ENCODE measurements at places on chromosomes 2 and 18.

GRCh38 chr2:236687296-236687965 lies 117.8 kb downstream of the ACKR3 start:
- no peak for DNase-seq

DNA sequence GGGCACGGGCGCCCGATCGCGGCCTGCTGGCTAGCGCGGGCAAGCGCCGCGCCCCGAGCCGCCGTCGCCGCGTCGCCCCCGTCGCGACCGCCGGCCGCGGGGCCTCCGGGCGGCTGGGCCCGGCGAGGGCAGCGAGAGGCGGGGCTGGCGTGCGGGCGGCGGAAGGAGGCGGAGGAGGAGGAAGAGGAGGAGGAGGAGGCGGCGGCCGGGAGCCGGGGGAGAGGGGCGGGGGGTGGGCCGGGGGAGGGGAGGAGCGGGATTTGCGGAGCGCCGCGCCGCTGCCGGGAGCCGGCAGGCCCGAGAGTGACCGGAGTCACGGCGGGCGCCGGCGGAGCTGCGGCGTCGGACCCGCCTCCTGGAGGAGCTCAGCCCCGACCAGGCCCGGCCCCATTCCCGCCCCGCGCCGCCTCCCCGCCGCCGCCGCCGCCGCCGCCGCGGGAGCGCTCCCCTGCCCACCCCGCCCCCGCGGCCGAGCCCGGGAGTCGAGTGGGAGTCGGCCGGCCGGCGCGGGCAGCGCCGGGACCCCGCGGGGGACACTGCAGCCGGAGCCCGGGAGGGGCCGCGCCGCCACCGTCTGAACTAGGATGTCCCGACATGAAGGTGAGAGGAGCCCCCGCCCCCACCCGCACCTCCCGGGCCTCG lies at the start of gene KCMF1:
Gene KCMF1 (plus strand): TSS at position 294 of the 642 bp plus-strand sequence. CDS start 291 bp downstream, at position 585.
- DNase-seq = no peak

GRCh38 chr2:159968279-159968900 lies 94.0 kb downstream of the PLA2R1 start:
- no peak for DNase-seq

DNA sequence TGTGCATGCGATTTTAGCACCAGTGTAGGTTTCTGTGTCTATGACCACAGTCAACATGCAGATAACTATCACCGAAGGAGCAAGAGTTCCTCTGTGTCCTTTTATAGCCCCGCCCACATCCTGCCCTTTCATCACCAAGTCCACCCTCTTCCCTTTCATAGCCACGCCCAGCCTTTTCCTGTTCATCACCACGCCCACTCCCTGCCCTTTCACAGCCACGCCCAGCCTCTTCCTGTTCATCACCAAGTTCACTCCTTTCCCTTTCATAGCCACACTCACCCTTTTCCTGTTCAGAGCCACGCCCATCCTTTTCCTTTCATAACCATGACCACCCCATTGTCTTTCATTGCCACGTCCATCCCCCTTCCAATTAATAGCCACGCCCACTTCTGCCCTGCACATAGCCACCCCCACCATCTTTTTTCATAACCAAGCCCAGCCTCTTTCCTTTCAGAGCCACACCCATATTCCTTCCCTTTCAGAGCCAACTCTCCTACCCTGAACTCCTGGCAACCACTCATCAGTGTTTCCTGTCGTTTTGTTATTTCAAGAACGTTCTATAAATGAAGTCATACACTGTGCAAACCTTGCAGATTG lies 273.9 kb downstream of the MYT1L start:
- DNase-seq = no peak

DNA sequence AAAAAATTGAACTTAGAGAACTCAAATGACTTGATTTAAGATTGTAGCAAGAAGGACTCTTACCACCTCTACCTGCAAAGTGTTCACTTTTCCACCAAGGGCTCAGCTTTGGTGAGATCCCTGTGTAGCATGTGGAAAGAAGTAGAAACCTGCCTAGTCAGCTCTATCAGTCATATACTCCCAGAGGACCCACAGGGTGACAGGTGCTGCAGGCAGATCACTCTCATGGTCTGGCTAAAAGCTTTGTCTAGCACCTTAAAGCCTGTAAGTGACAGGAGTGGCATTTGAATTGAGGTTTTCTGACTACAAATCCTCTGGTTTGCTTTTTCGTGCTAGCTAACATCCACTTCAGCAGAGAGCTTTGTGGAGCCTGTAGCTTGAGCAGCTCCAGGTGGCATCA lies 18.7 kb upstream of the NEMP2 start:
- no peak for DNase-seq

DNA sequence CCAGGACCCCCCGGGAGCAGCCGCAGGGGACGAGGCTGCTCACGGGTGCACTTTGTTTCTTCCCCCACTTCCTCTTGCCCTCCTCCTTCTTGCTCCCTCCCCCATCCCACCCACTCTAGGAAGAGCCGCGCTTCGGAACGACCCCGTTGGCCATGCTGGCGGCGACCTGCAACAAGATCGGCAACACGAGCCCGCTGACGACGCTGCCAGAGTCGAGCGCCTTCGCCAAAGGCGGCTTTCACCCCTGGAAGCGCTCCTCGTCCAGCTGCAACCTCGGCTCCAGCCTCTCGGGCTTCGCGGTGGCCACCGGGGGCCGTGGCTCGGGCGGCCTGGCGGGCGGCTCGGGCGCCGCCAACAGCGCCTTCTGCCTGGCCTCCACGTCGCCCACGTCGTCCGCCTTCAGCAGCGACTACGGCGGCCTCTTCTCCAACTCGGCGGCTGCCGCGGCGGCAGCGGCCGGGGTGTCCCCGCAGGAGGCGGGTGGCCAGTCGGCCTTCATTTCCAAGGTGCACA lies 1.3 kb downstream of the SP9 start:
- no peak for DNase-seq

DNA sequence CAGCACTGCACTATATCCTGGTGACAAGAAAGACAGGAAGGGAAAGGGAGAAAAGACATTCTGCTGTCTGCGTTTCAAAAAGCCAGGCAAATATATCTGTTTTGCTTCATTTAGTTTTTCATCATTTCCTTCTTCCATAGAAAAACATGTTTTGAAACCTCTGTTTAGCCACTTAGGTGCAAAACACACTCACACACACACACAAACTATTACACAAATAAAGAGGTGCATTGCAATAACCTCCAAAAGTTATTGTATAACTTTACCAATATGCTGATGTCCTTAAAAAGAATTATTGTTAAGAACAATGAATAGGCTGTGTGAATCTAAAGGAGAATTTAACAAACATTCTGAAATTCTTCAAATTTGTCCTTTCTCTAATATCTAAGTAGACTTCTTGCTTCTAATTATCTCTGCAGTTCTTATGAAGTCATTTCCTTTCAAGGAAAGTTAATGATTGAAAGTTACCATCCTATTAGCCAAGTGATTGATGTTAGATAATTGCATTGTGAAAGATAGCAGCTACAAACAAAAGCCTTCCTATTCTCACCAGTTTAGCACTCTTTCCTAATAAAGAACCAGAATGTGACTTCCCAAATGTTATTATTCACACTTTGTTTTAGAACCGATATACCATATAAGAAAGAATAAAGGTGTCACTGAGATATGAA lies 516.7 kb downstream of the KCNJ3 start:
- no peak for DNase-seq

DNA sequence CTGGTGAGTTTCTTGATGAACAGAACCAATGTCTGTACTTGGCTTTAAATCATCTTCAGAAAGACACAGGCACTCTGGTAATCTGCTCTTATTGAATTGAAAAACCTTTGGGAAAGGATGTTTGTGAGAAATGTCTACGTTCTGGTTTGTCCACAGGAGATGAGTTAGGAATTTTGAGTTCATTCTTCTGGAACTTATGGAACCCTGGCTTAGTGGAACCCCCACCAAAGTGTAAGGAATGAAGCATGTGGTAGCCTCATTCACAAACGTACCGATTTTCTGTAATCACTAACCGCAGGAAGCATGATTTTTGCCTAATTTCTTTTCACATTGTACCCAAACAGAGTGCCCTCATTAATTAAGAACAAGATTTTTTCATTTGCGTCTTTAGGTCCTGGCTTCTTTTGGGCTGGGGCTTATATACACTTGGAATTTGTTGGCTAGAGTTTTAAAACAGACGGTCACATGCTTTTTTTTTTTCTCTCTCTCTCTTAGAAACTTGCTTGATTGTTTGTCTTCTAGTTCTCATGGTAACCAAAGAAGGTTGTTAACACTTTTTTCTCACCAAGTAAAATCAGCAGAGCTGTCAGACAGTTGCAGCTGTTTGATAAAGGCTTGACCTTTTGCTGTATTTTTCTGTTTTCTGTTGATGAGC lies 314.1 kb upstream of the THUMPD2 start:
- DNase-seq = no peak

GRCh38 chr2:227719641-227720040 lies 1.8 kb upstream of the SLC19A3 start:
- no peak for DNase-seq

DNA sequence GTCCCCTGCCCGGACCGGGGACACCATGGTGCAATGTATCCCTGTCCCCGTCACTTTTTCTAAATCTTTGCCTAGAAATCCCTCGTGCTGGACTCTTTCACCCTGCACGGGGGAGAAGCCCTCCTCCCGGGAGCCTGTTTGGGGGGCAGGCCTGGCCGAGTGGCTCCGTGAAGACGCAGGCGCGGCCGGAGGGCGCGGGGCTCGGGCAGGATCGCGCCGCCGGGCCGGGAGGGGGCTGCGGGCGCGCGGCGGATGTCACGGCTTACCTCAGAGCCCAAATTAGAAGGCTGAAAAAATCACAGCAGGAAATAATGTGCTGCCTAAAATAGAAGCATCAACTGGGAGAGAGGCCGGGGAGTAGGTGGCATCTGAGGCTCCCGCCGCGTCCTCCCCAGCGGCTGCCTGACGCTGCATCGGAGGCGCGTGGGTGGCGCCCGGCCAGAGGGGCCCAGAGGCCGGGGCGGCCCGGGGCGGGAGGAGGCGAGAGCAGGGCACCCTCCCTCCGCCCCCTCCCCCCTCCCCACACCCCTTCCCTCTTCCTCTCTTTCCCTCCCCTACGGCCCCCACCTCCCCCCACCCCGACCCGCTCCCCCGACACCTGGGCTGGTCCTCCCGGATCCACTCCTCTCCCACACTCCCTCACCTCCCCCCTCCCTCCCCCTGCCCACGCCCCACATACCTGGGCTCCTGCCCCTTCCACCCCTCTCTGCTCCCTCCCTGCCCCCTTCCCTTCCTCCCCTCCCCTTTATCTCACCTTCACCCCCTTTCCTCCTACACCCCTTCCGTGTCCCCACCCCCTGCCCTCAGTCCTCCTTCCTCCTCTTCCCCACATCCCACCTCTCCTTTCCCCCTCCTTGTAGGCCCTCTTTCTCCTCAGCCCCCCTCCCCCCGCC lies 51.9 kb downstream of the SLC4A1AP start:
- no peak for DNase-seq

GRCh38 chr2:132550946-132551345 lies 119.1 kb downstream of the LYPD1 start:
- no peak for DNase-seq

GRCh38 chr2:195447323-195447975 lies 209.6 kb upstream of the SLC39A10 start:
- DNase-seq = no peak

All from esophagus muscularis mucosa (tissue), 4 donors.